ENCODE measurements at places on chromosomes 6 and 20.

DNA sequence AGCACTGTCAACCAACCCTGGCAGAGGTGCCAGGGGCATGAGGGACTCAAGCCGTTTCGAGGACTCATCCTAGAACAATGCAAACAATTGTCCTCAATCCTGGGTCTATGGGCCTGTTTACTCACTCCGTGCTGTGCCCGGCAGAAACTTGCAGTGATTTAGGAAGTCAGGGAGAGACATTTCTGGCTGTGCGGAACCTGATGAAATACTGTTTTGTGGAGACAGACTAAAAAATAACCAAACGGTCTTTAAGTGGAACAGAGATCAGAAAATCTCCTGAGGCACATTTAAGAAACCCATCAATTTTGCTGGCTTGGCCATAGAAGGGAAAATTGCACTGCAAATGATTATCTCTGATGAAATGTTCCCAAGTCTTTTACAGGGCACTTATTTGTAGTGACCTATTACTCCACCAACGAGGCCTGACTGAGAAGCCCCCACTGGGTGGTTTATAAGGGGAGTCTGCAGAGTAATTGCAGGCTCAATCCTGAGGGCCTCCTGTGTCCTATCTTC lies 79.8 kb upstream of the KCNK16 start:
- DNase-seq: peak; percentile 77

DNA sequence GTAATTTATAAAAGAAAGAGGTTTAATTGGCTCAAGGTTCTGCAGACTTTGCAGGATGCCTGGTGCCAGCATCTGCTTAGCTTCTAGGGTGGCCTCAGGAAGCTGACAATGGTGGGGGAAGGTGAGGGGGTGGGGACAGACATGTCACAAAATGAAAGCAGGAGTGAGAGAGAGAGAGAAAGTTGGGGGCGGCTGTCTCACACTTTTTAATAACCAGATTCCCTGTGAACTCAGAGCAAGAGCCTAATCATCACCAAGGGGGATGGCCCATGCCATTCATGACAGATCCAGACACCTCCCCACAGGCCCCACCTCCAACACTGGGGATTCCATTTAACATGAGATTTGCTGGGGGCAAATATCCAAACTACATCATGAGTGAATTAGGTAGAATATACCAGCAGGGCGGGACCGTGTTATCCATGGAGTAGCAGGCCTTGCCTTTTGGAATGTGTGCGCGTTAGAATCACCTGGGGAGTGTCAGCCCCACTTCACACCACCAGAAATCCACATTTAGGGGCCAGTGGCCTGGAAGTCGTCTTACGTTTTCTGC lies 258.8 kb downstream of the CDH4 start:
- DNase-seq: no peak

DNA sequence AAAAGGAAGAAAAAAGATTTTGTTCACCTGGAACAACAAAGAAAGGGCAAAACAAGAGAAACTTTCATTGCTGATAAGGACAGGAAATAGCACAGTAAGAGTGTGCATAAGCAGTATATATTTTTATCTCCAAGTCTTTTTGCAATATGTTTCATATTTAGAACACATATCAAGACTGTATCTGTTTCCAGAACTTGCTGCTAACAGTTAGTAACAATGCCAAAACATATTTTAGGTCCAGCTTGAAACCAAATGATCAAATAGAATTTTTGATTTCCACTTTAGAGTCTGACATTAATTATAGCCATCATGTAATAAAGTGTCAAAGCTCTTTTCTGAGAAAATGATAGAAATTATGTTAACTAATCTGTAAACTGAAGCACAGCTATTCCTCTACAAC lies 143.5 kb upstream of the SUPT3H start:
- no peak for DNase-seq

DNA sequence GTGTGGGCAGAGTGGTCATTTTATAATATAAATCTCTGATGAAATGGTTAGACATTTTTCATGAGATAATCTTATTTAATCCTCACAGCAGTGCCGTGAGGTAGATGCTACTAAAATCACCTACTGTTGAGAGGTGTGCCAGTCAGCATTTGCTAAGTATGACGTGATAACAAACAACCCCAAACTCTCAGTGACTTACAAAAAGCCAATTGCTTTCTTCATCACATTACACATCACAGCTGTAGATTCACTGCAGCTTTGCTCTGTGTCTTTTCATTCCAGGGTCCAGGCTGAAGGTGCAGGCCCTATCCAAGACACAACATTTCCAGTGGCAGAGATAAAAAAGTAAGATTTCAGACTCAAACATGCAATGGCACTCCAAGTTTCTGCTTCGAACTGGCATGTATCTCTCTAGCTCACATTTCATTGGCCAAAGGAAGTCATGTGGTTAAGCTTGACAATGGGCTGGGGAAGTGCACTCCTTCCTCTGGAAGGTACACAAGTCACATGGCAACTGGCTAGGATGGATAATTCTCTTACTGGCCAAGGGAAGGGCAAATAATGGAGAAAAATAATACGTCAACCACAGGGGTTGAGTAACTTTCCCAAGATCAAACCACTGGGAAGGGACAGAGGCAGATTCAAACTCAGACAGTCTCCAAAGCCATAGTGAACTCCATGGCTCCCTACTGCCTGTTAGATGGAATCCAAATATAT lies 69.5 kb upstream of the EPB41L1 start:
- DNase-seq: peak; percentile 38

GRCh38 chr6:70377372-70377771 lies 35.9 kb upstream of the FAM135A start:
- no peak for DNase-seq

DNA sequence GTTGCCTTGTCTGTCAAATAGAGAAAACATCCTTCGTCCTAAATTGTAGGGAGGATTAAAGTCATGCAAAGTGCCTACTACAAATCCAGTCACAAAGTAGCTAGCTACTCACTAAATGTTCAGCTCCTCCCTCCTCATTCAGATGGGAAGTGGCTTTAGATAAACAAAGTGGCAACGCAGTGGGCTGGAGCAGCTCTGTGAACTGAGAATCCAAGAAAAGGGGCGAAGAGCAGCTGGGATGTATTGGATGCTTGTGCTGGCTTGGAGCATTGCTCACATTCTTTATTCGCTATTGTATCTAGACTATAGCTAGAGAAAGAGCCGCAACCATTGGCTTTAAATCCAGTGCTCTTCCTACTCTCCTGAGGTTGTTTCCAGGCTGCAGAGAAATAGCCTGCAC lies 10.3 kb downstream of the MOG start:
- DNase-seq: no peak

DNA sequence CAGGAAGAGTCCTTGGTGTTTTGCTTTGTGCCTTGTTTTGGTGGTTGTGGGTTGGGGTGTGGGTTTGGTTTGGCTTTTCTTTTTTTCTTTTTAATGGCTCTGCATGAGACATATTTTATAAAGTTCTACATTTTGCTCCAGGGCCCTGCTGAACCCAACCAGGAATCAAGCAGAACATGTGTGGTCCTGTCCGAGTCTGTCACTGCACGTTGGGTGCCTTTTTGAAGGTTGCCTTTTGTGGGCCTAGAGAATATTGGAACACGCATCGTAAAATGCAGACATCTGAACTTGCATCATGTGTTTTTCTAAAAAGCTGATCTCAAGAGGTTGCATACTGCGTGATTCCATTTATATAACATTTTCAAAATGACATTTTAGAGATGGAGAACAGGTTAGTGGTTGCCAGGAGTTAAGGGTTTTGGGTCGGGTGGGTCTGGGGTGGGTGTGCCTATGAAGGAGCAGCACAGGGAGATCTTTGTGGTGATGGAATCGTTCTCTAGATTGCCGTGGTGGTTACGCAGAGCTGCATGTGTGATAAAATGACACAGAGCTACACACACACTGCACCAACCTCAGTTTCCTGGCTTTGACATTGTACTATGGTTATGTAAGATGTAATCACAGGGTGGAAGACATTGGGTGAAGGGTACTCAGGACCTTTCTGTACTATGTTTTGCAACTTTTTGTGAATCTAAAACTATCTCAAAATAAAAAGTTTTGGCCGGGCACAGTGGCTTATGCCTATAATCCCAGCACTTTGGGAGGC lies 80.2 kb downstream of the EYA2 start:
- no peak for DNase-seq

GRCh38 chr6:15434263-15434662 lies 188.4 kb downstream of the JARID2 start:
- no peak for DNase-seq

DNA sequence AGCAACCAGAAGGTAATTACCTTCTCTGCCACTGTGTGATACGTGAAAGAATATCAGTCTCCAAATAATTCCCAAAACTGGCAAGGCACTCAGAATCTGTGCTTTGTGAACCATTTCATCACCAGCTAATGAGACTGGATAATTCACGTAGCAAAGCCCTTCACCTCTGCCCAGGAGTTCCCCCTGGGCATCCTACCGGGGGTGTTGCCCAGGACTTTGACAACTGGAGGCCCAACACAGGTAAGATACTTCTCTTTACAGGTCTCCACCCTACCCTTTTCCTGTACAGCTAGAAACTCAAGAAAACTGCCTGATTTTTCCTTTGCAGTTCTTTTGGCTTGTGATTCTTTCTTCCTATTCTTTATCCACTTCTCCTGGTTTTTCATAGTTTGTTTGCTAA lies 2.7 kb upstream of the CD24 start:
- no peak for DNase-seq

DNA sequence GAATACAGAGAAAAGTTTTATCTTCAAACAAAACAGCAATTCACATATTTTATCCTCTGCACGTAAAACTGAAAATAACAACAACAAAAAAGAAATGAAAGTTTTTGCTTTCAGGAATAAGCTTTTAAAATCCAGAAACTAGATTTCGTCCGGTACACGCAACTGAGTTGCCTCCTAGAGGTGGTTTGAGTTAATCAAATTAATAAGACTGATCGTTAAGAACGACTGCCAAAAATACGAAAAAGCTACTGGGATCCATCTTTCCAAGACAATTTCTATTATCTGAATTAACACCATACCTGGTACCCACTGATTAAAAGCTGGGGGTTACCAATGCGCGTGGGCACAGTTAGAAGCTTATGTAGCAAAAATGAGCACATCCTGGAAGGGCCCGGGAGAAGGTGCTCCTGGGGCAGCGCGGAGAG lies 669 bp downstream of the PDCD2 start:
- no peak for DNase-seq

GRCh38 chr20:25249198-25249931 lies 1.5 kb downstream of the PYGB start:
- DNase-seq: no peak

DNA sequence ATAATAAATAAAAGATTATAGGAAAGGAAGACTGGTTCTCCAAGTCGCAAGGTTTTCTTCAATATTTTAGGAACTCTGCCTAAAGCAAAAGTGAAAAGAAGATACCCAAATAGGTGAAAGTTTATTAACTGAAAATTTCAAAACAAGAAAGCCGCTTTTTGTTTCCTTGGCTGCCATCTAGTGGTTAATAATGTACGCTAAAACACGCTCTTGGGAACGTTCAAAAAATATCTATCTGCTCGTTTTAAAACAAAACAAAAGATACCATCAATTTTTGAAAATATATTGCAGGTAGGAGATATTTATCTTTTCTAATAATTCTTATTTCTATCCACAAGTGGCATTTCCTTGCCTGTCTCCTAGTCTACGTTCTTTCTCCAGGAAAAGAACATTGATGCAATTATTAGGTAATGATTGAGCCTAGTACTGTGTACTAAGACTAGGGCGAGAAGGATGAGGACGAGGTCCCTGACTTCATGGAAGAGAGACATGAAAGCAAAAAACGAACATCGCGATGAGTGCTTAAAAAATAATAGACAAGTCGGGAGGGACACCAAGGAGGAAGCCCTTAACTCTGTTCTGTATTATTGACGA lies 97.2 kb downstream of the SPTLC3 start:
- DNase-seq: peak; percentile 33

- DNase-seq: peak; percentile 16
These were observed 6.0 kb upstream of the FASTKD5 start for GRCh38 chr20:3165473-3166337.

GRCh38 chr20:63374504-63374903 lies 13.4 kb upstream of the CHRNA4 start:
- DNase-seq: no peak

DNA sequence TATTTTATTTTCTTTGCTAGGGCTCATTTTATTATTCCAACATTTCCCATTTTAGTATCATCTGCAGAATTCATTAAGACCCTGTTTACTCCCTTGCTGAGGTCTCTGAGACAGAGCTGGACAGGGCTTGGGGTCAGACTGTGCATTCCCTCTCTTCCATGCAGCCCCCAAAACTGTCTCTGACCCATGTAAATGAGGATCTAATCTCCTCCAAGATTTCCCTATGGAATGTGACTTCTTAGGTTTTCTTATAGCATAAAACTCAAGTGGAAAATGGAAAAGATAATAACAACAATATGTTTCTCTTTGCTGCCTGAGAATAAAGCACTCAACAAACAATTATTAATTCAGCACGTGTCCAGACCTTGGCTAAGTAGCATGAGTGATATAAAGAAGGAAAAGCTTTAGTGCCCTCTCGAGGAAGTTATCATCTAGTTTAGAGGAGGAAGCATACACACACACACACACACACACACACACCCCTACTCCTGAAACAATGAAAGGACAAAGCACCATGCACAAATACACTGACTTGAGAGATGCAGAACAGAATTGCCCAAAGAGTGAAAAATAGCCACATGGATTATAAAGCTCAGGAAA lies 815.5 kb downstream of the BCKDHB start:
- peak; percentile 2 for DNase-seq

- DNase-seq: no peak
These were observed 157.3 kb downstream of the BACH2 start for GRCh38 chr6:90139272-90139817.

DNA sequence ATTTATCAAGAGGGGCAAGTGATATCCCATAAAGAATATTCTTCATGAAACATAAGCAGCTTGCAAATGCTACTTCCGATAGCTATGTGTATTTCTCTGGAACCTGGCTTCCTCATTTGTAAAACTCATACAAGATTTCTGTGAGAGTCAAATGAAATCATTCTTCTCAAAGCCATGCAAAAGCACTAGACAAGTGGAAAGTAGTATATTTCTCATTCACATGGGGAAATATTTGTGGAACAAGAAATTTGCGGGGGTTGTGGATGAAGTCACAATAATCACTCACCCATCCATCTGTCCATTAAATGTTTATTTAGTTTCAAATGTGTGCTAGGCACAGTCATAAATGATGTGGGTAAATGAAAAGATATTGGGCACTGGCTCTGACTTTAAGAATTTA lies 150.5 kb downstream of the IPCEF1 start:
- no peak for DNase-seq

GRCh38 chr6:76451926-76452709 lies 379.7 kb upstream of the IMPG1 start:
- DNase-seq: no peak

All from fibroblast of gingiva (primary cell).